ENCODE measurements at places on chromosomes 3 and 15.

- DNase-seq: no peak
Measured at GRCh38 chr3:122019493-122019892, 2.6 kb downstream of the ILDR1 start.

DNA sequence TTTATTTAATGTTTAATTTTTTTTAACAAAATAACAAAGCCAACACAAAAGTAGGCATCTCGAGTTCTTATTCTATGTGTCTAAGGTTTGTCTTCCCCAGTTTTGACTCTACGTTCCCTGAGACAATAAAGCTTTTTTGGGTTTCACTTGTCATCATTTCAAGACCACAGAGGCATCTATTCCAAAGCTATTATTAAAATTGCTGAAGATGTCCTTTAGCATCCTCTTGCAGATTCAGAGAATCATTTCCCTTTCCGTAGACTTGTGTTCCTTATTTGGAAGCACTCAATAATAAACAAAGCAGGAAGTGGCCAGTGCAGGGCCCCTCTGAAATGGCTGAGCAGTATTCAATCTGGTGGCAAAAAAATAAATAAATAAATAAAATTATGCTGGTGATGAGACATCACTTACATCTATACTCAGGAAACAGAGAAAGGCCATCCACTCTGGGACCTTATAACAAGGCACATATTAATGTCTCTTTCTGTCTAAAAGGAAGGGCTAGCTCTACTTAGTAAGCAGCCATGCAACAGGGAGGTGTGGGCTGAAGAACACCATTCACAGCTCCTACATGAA lies 362.3 kb downstream of the WDR72 start:
- no peak for DNase-seq

- no peak for DNase-seq
Measured at GRCh38 chr3:42851228-42851834, 24.3 kb downstream of the CYP8B1 start.

DNA sequence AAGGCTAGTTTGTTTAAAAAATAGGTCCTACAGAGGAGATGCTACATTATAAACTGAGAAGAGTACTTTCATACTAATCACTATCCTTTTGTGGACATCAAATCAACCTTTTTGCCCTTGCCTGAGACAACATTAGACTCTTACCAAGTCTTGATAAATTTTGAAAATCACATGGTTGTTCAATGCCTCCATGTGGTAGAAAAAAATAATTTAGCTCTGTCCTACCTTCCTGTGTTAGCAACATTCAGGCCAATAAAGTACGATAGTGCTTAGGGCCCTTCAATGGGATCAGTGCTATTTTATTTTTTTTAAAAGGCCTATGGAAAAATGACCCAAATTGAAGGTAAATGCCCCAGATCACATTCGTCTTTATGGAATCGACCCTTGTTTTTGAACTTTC lies 5.0 kb upstream of the UBE2E1 start:
- DNase-seq: no peak

- DNase-seq: no peak
Measured at GRCh38 chr15:21271566-21271965, 168.7 kb downstream of the POTEB3 start.

DNA sequence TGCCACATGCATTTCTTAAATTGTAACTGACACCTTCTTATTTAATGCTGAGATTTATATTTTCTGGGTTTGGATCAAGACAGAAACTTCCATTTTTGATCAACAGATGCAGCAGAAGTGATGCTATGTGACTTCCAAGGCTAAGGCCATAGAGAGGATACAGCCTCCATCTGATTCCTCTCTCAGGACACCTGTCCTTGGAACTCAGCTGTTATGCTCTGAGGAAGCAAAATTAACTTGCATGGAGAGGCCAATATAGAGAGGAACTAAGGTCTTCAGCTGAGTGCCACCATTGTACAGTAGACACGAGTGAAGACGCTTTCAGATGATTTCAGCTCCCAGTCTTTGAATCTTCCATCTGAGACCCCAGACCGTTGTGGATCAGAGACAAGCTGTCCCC lies 296.9 kb upstream of the TBL1XR1 start:
- no peak for DNase-seq

DNA sequence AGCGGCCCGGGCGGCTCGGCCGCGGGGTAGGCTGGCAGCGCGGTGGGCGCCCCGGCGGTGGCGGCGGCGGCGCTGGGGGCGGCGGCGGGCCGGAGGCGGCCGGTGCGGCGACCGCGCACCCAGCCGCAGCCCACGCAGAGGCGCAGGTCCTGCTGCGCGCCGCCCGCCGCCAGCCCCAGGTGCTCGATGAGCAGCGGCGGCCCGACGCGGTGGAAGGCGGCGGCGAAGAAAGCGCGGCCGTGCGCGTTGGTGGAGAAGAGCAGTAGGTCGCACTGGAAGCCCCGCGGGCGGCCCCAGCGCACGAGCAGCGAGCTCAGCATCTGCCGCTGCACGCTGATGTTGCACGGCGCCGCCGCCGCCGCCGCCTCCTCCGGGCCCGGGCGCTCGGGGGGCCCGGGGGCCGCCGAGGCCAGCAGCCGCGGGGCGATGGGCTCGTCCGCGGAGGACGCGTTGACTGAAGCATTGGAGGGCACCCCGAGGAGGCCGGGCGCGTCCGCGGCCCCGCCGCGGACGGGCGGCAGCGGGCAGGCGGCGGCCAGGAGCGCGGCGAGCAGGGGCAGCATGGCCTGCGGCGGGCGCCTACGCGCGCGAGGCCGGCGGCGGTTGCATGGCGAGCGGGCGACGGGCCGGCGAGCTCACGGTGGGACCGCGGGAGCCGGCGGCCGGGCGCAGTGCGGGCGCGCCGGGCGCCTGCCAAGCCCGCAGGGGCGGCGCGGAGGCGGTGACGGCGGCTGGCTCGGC lies 452 bp downstream of the TMEM158 start:
- DNase-seq: peak; percentile 18

GRCh38 chr3:40858364-40859115 lies 333.8 kb downstream of the ZNF621 start:
- DNase-seq: no peak

GRCh38 chr15:70854666-70854976 lies 664 bp upstream of the LARP6 start:
- DNase-seq: no peak

GRCh38 chr15:96583671-96584070 lies 253.2 kb downstream of the NR2F2 start:
- DNase-seq: no peak

DNA sequence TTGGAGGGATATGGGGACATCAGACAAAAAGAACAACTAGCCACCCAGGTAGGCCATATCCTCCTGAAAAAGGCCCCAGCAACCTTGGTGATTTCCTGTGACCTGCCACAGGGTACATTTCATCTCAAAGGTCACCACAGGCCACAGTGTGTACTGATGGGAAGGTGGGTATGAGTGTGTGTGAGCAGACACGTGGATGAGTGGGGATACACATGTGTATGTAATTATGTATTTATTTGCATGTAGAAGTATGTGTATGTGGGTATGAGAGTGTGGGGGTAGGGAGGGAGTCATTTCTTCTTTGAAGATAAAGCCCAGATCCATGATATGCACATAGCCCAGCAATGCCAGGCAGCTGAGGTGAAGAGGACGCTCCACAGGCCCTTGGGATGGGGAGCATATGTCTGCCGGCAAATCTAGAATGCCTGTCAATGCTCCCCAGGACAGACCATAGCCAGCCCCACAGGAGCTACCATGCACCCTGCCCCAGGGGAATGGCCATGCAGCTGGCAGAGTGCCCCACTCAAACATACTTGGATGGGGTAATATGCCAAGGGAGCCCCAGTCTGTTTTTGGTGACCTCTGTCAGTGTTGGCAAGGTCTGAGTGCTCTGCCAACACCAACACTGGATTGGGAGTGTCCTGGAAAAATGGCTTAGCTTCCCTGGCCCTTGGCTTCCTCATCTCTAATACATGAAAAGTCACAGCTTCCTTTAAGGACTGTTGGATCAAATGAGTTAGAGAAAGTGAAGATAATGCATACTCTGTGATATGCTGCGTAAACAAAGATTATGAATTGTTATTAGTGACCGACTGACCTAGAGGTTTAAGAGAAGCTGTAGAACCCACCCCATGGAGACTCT lies 42.4 kb downstream of the RAB6B start:
- DNase-seq: no peak

GRCh38 chr3:196599734-196600128 lies 31.3 kb downstream of the FBXO45 start:
- DNase-seq: no peak

- DNase-seq: no peak
Measured at GRCh38 chr3:103919327-103919726, 1447.4 kb upstream of the ALCAM start.

GRCh38 chr3:196192036-196192523 lies 19.1 kb downstream of the ZDHHC19 start:
- peak; percentile 78 for DNase-seq

DNA sequence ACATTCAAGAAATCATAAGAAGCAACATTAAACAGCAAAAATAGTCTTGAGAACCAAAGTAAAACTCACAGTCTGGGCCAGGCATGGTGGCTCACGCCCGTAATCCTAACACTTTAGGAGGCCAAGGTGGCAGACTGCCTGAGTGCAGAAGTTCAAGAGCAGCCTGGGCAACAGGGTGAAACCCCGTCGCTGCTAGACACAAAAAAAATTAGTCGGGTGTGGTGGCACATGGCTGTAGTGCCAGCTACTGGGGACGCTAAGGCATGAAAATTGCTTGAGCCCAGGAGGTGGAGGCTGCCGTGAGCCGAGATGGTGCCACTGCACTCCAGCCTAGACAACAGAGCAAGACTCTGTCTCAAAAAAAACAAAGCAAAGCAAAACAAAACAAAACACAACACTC lies 117.7 kb upstream of the GOLGA6L6 start:
- DNase-seq: no peak

DNA sequence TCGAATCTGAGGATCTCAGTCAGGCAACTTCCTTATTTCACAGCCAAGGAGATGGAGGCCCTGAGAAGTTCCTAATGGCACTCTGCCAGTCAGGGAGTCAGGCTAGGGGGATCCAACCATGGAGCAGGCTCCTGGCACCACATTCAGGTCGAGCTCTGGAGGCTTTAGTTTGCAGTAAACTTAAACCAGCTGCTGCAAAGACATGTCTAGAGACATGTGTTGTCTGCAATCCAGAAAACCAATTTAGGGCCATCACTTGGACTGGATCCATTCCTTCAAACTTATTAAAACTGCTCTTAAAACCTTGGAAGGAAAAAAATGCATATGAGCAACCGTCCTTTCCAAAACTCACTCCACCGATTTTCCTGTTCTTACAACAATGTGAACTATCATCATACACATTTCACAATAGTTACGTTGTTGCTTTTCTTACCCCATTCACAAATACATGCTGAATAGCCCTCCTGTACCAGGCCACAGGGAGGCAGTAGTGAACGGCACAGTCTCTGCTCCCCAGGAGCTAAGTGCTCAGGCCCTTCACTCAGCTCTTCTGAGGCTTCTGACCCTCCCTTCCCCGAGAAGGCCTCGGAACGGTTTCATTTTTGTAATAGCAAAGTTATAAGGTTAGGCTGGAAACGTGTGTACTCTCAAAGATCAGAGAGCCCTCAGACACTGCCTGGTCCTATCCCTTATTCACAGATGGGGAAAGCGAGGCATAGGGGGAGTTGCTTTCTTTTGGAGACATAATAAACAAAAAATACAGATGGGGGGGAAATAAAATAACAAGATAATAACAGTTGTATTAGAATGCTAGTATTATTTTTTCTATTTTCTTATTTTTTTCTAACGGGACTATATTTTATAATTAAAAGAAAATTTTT lies 20.1 kb downstream of the RFT1 start:
- peak; percentile 70 for DNase-seq

DNA sequence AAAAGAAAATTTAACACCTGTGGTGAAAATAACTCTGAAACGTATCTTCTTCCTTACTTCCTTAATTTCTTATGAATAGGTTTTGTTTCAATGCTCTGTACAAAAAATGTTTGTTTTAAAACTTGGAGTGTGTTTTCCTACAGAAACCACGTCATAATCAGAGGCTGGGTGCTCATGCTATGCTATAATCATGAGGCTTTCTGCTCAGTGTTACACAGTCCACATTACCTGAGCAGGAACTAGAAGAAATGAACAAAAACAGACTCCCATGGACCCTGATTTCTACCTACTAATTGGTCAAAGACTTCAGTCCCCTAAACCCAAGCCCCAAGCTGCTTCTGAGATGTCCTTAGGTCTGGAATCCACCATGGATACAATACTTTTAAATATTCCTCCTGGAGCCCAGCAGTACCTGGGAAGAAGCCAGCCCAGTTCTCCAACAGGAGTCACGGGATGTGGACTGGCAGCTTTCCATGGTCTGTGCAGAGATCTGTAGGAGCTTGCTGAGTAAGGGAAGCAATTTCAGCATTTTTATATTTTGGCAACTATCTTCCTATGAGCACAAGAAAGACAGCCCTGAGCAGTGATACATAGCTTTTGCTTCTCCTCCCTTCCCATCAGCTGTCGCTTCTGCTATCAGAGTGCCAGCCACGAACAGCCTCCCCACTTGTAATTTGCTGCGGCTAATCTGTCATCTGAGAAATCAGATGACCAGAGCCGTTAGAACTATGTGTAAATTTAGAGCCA lies 65.6 kb downstream of the WDR72 start:
- no peak for DNase-seq

- DNase-seq: no peak
Measured at GRCh38 chr15:55627730-55628368, 39.7 kb upstream of the PYGO1 start.

- DNase-seq: peak; percentile 36
Measured at GRCh38 chr3:50525987-50526386, 22.6 kb upstream of the CACNA2D2 start.

- no peak for DNase-seq
Measured at GRCh38 chr3:193451902-193452301, 73.3 kb upstream of the ATP13A5 start.

DNA sequence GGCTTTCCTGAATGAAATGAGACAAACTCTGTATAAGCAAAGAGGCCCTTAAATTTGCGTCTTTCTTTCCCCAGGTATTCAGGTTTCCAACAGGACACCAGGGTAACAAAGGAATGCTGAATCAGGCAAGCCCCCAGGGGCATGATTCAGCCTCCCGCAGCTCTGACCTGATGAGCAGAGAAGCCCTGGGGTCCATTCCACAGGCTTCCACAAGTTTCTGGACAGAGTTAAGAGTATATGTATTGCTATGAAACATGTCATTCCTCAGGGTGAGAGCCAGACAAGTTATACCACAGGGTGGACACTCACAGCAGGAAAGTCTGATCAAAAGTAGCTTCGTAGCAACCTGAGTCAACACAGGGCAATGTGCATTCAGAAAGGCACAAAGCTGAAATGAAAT lies 68.1 kb upstream of the CTNNB1 start:
- no peak for DNase-seq

- DNase-seq: no peak
Measured at GRCh38 chr3:144308396-144308795, 336.8 kb downstream of the DIPK2A start.

DNA sequence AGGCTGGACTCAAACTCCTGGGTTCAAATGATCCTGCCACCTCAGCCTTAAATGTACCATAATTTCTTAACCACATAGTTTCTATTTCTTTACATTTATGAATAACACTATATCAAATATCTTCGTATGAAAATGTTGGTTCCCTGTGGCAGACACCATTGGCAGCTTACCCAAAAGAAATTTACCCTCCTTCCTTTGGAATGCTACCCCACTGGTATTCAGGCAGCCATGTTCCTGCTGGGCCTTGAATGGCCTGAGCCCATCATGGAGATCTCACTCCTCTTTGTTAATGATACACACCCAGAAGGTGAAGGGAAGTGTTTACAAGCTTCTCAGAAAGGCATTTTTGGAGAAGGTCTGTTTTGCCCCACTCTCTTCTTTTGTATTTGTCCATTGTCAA lies 94.3 kb upstream of the RNF7 start:
- no peak for DNase-seq

GRCh38 chr3:70064194-70064779 lies 64.8 kb downstream of the SAMMSON start:
- peak; percentile 1 for DNase-seq

GRCh38 chr15:97502038-97502437 lies 458.5 kb upstream of the ARRDC4 start:
- DNase-seq: no peak

Data from CD4-positive, alpha-beta T cell treated with Interleukin-4 for 1 hour (primary cell).